Mucosa of gallbladder (tissue), 1 donor: ENCODE measurements at places on chromosomes 5 and 9. TPM values are rescaled to one million over a fixed set of nuclear protein-coding genes. Genes with fewer than 3 reads are reported as not detected.

The PCDHGB1 gene
- 4.6 TPM for total RNA-seq

The FAM169A gene
- 6.0 TPM for total RNA-seq

The ANKRD18B gene
- 2.1 TPM for total RNA-seq

The OBP2B gene
- total RNA-seq, result not detected

The PTGS1 gene
- total RNA-seq, result 24.1 TPM

The CCL28 gene
- total RNA-seq, result 32.3 TPM

The CCDC183 gene
- total RNA-seq, result 2.3 TPM

The GNG10 gene
- total RNA-seq, result 26.0 TPM

The C1QTNF2 gene
- total RNA-seq, result 2.2 TPM

The RAB3C gene
- 1.4 TPM for total RNA-seq

The RGS3 gene
- total RNA-seq, result 142 TPM

The ARSI gene
- total RNA-seq, result 2.2 TPM

The NOXA1 gene
- total RNA-seq, result 36.7 TPM

The GADD45G gene
- 18.8 TPM for total RNA-seq

The CCL27 gene
- total RNA-seq, result not detected

The MAP1B gene
- 81.3 TPM for total RNA-seq

The LECT2 gene
- not detected for total RNA-seq

The NR4A3 gene
- total RNA-seq, result 7.5 TPM

The CNTNAP3B gene
- total RNA-seq, result 2.6 TPM

The DCAF12 gene
- total RNA-seq, result 33.7 TPM

The DIPK1B gene
- total RNA-seq, result 8.8 TPM

The KLHL3 gene
- 20.3 TPM for total RNA-seq
